Lower lobe of right lung (tissue), 2 donors: ENCODE measurements at places on chromosomes 2 and 18.

- H3K27ac ChIP-seq: peak within 1 kb of the TSS; percentile 96
- H3K4me1 ChIP-seq: peaks cover 67% of the 10 kb centered on the region
- H3K27me3 ChIP-seq: no peaks in the 10 kb centered on the region
- H3K4me3 ChIP-seq: peak within 1 kb of the TSS; percentile 97
- DNase-seq: peak; percentile 70
Observed at GRCh38 chr2:96869822-96870625, at the start of gene SEMA4C. SEMA4C (minus strand) TSS chr2:96870080; CDS start chr2:96867886, 2,194 bp downstream.

- H3K4me1 ChIP-seq: no peaks in the 10 kb centered on the region
- H3K4me3 ChIP-seq: no peak overlapping the region
- H3K27me3 ChIP-seq: no peaks in the 10 kb centered on the region
- no peak overlapping the region for H3K27ac ChIP-seq
- DNase-seq: no peak
Observed at GRCh38 chr2:98548920-98549818, 59.1 kb downstream of the COA5 start.

GRCh38 chr2:111687911-111688310, 196.1 kb downstream of the ANAPC1 start:
- H3K4me1 ChIP-seq: no peaks in the 10 kb centered on the region
- DNase-seq: no peak
- H3K27ac ChIP-seq: no peak overlapping the region
- no peaks in the 10 kb centered on the region for H3K27me3 ChIP-seq
- no peak overlapping the region for H3K4me3 ChIP-seq
- H3K36me3 ChIP-seq: no peaks in the 10 kb centered on the region

DNA sequence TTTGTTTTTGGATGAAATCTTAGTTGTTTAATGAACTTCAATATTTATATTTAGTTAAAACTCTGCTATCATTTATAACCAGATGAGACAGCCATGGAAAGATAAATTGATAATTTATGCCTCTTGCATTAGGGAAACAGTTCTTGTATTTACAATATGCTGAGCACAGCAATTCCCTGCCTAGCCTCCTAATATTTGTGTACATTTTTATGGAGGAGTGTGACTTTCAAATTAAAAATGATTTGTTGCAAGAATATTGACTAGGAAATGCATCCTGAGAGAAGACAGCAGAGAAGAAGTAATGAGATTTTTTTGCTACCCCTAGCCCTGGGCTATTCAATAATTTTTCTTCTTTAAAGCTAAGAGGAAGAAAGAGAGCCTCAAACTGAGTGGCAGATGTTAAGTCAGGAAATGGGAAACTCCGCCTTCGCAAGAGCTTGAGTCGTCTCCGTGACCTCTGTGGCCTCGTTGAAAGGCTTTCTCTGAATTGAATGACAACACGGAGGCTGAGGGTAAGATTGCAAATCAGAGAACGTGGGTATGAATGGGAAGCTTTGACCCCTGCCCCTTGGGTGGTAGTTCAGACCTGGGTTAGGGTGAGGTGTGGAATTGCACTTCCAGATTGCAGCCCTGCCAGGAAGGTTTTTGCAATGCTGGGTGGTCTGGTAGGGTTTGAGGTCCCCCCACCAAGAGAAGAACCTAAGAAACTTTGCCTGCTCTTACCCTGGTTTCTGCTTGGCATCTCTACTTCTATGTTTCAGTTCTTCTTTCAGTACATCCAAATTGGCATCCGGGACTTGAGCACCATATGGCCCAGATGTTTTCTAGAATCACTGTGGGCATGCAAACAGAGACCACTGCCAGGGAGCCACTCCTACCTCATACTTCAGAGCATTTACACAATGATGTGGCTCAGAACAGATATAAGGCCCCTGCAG, 210.3 kb upstream of the RBMS1 start:
- H3K27me3 ChIP-seq: no peaks in the 10 kb centered on the region
- peak; percentile 47 for DNase-seq
- no peak overlapping the region for H3K4me3 ChIP-seq
- no peaks in the 10 kb centered on the region for H3K36me3 ChIP-seq
- no peak overlapping the region for H3K27ac ChIP-seq

DNA sequence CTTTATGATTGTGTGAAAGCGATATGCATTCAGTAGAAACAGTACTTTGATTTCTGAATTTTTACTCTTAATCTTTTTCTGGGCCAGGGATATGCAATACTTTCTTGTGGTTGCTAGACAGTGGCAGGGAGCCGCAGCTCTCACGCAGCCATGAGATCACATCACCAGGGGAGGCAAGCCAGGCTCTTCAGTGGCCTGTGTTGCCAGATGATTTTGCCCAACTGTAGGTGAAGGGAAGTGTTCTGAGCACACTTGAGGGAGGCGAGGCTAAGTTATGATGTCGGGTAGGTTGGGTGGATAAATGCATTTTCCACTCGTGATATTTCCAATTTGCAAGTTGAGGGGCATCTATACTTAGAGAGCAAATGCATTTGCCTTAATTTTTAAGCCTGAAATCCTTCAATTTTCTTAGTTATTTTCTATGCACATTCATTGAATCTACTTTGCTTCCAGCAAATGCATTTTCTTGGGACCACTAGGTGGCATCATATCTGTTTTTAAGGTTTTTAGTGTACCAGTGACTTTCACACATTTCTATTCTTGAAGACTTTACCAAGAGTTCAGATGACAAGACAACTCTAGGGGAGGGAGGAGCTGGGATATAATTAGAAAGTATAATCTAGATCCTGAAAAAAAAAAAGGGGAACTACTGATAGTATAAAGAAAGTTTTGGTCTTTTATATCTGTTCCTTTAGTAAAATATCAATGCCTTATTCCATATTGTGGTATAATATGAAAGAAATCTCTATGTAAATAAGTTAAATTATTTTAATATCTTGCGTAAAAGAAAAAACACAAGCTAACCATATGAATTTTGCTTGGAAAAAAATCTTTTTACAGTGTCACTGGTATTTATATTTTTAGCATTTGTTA, 643.3 kb downstream of the SOCS6 start:
- no peak overlapping the region for H3K4me3 ChIP-seq
- no peaks in the 10 kb centered on the region for H3K4me1 ChIP-seq
- no peak for DNase-seq
- no peaks in the 10 kb centered on the region for H3K27me3 ChIP-seq
